Stimulated activated CD4-positive, alpha-beta T cell treated with anti-CD3 and anti-CD28 coated beads, Interleukin-15, amount 100 ng/mL, for 1 hour (primary cell): ENCODE measurements at places on chromosomes 7 and 10.

DNA sequence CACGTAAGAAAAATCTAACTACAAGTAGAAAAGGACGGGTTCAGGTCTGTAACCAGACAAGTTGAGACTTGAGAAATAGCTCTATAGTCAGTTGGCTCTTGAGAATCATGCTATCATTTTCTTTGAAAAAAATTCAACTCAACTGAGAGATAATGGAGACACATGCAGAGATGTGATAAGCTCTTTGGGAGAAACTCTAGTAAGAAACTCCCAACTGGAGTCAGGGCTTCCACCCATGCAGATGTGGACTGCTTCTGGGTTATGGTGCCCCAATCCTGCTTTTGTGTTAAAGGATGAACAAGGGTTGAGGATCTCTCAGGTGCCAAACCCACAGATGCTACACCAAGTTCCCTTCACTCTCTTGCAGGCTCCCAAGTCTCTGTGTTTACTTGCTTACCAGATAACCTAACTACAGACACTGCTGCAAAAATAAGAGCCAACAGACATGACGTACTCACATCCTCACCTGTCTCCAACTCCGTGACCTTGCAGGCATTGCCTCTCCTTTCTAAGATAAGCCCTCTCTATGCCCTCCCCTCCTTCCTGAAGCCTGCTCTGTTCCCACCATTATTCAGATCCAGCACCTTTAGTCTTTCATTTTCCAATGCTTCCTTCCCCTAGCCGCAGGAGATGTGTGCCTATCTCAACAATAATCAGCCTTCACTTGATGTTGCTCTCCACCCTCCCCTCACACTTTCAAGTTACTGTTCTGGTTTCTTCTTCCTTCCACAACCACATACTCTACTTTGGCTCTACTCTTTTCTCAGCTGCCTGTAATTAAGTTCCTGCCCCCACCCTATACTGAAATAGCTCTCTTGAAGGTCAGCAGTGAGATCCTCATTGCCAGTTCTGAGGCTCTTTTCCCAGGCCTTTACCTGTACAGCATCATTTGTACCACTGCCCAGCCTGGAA, 130.0 kb downstream of the ICA1 start:
- DNase-seq, result no peak

DNA sequence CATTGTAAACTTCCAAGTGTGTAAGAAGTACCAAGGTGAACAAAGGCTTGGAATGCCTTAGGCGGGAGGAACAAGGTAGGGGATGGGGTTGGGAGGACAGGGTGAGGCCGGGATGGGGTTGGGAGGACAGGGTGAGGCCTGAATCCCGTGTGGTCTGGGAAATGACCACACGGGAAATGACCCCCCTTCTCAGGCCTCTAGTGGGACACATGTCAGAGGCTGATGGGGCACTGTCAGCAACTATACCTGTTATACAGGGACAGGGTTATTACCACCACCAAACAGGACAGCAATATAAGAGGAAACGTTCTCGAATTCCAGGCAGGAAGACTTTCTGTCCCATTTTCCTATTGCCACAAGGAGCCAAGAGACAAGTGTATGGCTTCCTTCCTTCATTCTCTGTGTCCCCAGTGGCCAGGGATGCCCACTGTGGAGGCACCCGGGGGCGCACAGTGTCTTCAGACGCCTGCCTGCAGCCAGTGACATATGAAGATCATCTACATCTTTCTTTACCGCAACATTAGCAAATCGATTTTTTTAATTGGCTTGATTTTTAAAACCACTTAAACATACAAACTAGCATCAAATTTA, 1.3 kb downstream of the MKI67 start:
- DNase-seq, result no peak

GRCh38 chr7:18895456-18895855, 222.0 kb downstream of the TWIST1 start:
- DNase-seq, result no peak

GRCh38 chr7:149727053-149727898, 46.1 kb downstream of the ZNF467 start:
- no peak for DNase-seq

- no peak for DNase-seq
These were observed 93.5 kb upstream of the MALRD1 start for GRCh38 chr10:18955061-18955460.

DNA sequence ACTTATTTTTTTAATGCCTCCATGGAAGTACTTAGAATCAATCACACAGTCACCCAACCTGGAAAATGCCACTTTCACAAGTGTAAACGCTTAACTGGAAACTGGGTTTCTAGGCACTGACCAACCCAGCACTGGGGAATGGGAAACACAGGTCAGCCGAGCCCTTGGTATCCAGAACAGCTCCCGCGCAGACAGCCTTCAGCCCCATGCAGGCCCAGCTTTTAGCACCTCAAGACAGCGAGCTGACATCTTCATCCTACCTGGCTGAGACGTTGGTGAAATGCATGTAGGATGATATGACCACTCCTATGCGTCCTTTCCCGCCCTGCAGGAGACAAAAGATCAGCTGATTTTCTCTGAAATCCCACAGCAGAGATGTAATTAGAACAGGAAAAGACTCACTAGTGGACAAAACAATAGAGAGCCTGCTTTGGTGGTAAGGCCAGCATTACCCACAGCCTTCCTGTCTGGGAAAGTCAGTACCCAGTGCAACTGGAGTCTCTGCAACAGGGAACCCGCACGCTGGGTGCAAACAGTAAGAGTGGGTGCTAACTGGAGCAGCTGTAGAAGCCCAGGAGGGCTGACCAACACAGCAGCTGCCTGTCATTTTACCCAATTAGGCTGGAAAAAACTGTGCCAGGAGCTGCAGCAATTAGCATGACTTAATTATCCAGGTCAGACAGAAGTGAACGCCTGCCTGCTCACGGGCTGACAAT, 153.7 kb downstream of the TNS3 start:
- no peak for DNase-seq

DNA sequence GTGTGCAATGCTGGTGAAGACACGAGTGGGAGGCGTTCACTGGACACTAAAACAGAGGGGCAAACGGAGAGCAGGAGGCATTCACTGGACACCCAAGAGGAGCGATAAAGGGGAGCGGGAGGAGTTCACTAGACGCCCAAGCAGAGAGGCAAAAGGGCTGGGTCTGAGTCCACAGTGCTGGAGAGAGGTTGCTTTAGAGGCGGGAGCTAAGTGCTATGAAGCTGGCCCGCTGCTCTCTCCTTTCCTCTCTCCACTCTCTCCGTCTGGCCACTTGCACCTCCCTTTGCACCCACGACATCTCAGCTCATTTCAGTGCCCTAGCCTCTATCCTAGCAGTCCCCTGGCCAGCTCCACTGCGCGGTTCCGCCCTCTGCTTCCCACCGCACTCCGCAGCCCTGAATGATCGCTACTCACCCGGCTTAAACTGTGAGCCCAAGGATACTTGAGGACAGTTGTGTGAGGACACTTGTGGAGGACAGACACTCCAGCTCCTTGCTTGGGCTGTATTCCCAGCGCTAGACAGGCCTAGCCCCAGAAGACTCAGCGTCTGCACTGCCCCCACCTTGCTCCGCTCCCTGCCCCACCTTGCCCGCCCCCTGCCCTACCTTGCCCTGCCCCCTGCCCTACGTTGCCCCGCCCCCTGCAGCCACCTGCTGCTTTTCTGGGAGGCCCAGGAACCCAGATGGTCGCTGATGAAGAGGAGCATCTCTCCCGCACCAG, 78.8 kb upstream of the CPXM2 start:
- DNase-seq, result no peak

DNA sequence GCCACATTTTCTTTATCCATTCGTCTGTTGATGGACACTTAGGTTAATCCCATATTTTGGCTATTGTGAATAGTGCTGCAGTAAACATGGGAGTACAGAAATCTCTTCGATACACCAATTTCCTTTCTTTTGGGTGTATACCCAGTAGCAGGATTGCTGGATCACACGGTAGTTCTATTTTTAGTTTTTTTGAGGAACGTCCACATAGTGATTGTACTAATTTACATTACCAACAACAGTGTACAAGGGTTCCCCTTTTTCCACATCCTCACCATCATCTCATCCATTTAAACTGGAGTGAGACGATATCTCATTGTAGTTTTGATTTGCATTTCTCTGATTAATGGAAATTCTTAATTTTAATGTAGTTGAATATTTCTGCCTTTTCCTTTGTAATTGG, 19.3 kb downstream of the VKORC1L1 start:
- no peak for DNase-seq

DNA sequence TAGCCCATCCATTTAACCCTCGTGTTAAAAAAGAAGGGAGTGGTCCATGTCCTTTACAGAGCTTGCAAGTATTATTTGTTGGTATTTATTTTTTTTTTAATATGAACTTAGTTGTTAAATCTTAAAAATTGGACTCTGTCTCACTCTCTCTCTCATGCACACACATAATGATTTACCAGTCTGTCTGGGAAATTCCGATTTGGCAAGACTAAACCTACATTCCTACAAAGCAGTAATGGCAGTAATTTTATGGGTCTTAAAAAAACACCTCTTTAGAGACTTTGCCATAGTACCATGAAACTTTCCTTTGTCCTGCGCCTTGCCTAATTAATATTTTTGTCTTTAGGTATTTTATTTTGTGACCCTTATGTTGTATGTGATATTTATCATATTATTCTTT, 239.5 kb upstream of the PPP1R3A start:
- DNase-seq, result no peak

GRCh38 chr10:124300224-124300623, 118.5 kb downstream of the OAT start:
- no peak for DNase-seq

DNA sequence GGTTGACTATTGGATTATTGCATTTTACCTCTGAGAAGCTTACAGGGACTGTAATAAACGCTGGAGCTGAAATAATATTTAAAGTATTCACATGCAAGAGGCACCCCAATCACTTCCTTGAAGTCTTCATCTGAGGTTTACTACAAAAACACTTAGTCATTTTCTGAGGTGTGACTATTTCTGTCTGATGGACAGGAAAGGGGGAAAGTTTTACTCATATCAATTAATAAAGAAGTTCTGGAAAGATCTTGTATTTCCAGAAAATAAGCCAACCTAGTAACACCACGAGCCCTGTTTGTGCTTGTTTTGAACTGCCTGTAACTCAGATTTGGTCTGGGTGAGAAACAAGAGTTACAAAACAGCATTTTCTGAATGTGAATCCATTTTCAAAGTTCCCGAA, 63.9 kb upstream of the PRKCQ start:
- DNase-seq, result no peak

DNA sequence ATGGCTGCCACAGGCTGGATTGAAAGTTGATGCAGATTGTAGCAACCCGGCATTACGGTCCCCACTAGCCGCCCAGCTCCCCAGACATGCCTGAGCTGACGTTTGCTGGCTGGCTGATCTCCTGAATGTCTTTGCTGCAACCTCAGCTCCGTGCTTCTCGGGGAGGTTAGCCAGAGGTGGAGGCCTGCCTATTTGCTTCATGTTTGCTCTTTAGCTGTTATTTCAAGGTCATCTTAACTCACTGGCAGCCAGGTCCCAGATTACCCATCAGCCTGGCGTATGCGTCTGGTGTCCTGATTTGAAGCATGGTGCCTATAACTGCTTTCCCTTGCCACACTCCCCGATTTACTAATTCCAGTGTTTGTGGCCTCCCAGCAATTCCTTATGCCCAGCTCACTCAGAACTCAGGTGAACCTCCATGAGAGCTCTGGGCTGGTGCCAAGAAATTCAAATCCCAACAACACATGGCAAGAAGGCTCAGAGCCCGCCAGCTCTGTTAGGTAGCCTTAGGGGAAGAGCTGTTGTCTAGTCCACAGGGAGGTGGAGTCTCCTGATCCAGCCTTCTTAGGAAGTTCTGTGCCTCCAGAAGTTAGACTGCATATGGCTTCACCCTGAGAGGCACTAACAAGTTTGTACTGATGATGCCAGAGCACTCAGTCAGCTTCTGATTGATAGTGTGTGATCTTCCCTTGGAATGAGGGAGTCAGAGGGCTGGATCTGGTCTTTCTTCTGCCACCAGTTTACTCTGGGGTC, 69.7 kb upstream of the EXOC4 start:
- DNase-seq, result no peak

GRCh38 chr7:269721-270120, 20.2 kb upstream of the FOXL3 start:
- no peak for DNase-seq

- DNase-seq, result no peak
These were observed 212.6 kb downstream of the SH2D4B start for GRCh38 chr10:80750268-80750667.

DNA sequence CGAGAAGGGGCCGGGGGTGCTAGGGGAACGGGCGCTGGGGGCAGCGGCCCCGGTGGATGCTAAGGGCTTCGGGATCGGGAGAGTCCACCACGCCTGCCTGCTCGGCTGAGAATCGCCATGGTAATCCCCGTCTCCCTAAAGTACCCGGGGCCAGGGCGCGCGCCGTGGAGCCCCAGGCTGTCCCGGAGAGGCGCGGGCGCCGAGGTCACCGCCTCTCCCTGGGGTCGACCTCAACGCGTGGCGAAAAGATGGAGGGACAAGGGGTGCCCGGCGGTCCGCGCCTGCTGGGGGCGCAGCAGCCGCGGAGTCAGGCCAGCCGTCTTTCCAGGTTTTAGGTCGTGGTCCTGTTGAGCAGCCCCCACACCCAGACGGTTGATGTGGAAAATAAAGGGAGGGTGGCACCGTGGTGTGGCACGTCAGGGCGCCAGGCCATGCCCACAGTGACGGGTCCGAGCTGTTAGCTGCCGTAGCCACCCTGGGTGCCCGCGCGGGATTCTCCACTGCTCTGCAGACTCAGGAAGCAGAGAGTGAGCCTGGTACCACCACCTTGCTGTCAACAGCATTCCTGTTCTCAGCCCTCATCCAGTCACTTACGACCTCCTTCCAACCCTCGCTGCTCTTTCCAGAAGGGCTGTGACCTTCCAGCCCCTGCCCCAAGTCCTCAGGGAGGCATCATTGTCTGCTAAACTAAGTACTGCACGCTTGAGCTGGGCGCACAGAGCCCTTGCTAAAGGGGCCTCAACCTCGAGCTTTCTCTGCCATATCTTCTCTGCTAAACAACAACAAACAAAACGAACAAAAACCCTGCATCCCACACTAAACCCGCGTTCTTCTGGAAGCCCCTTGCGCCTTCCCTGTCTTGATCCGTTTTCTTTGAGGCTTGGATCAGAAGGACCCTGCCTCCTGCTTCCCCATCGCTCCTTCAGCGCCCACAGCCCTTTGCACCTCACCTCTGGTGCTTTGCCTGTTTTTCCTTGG, 666 bp downstream of the SMKR1 start:
- DNase-seq, result no peak

DNA sequence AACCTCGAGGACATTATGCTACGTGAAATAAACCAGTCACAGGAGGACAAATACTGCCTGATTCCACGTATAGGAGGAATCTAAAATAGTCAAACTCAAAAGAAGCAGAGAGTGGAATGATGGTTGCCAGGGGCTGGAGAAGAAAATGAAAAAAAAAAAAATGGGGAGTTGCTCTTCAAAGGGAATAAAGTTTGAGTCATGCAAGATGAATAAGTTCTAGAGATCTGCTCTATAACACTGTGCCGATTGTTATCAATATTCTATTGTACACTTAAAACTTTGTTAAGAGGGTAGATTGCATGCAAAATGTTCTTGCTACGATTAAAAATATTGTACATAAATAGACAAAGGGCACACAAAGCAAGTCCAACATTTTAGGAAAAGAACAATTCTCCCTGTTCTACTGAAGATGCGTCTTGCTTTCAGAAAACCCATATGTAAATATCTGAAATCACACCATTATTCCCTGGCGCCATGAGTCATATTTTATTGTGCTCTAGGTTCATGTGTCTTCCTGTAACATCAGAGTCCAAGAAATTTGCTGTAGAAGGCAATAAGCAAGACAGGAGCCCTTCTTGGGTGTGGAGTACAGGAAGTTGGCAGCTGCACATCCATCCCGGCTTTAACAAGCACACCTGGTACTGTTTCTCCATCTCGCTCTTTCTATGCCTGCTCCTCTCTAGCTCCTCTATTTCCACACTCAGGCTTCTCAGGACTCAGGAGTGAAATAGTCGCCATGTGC, 145.9 kb downstream of the GFRA1 start:
- DNase-seq, result no peak
